ENCODE measurements at places on chromosomes 13 and 19.

GRCh38 chr19:32917616-32917996 lies 48.0 kb upstream of the SLC7A9 start:
- DNase-seq, result no peak

DNA sequence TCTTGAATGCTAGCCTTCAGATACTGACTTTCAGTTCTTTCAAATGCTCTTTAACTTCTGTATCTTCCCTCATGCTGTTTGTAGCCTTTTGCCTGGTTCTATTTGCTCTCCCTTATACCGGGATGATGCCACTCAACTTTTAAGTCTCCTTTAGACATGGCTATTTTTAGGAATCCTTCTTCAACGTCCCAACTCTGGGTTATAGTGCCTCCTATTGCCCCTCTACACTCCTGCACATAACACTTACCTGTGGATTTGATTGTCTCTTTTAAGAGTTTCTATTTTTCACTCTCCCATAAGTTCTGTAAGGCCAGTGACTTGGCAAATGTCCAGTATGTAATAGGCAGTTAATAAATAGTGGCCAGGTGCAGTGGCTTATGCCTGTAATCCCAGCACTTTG lies 343.0 kb downstream of the KLF5 start:
- no peak for DNase-seq

GRCh38 chr19:19170053-19170872 lies at the start of gene MEF2B:
Gene MEF2B, minus strand, starts transcription at chr19:19170263. Its CDS starts 19,528 bp downstream, at chr19:19150735.
- no peak for DNase-seq

DNA sequence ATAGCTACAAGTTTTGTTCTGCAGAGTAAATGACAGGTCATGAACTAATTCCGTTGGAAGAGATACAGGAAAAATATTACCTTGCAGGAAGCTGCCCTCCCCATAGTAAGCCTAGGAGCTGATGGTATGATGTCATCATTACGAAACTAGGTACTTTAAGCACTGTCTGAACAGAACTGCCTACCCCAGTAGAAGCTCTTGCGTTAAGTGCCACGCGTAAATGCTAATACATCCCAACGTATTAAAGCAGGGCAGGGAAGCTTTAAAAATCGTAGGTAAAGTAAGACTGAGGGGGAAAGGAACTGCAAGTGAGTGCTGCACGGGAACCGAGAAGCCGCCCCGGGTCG lies 572 bp downstream of the UGGT2 start:
- no peak for DNase-seq

DNA sequence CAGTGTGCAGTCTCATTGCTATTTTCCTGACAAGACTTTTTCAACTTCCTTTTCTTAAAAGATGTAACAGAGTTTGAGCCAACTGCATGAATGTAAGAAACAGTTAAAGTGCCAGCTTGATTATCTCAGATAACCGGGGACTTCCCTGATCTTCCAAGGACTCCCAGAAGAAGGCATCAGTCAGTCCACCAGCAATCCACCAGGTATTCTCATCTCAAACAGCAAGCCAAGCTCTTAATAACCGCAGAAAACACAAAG lies 350.1 kb downstream of the LIG4 start:
- no peak for DNase-seq

GRCh38 chr19:8826371-8826770 lies 5.7 kb downstream of the ZNF558 start:
- no peak for DNase-seq

- no peak for DNase-seq
Observed at GRCh38 chr13:73532987-73533510, 474.2 kb downstream of the KLF5 start.

DNA sequence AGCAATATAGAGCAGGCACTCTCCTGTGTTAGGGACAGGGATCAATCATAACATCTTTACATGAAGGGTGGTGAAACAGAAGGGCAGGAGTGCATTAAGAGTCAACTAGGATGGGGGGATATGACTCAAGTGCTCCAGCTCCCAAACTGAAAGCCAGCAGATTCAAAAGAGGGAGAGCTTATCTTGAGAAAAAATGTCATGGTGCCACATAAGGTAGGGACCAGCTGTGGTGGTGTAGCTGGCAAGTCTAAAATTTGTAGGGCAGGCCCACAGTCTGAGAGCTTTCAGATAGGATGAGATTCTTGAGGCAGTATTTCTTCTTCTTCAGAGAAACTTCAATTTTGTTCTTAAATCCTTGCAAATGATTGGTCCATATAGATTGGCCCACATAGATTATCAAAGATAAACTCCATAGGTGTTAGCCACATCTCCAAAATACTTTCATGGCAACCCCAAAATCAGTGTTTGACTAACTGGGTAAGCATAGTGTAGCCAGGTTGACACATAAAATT lies 19.1 kb downstream of the DNAJC15 start:
- DNase-seq, result no peak

Measured in cerebellar nuclear complex (tissue), 1 donor.